Lung microvascular endothelial cell (primary cell): ENCODE measurements at places on chromosomes 4 and X. TPM values are rescaled to one million over a fixed set of nuclear protein-coding genes. Genes with fewer than 3 reads are reported as not detected.

DNA sequence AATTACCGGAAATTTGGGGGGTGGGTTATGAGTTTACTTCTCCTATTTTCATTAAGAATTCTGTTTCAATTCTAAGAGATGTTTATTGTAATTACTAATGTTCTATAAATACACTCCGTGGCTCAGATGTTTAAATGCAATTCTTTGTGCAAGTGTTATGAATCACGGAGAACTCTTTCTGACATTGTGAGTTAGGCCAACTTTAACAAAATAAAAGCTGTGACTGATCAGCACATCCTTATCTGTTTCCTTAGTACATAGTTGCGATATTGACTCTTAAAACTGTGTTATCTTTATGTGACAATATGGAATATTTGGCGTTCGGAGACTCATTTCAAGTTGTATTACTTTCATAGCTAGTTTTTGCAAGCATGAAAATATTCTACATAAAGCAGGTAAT is 902 bp downstream of the KLHL4 start:
- DNase-seq = peak; percentile 48

CLCN5 gene
- 4.6 and 6.3 TPM in 2 replicates for total RNA-seq

DNA sequence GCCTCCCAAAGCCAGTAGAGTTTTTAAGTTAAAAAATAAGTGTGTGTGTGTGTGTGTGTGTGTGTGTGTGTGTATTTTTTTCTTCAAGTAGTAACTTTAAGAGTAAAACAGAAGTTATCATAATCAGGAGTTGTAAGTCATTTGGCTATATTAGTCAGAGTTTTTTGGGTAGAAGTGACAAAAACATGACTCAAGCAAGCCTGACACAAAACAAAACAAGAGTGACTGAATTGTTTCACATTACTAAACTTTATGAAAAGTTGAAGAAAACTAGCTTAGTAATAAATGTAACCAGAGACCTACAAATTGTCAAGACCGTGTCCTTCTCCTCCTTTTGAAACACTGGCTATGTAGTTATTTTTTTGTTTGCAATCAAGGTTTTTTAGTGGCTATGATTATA is 738.0 kb upstream of the PITX2 start:
- DNase-seq = no peak

GRCh38 chr4:77629885-77630284 is 24.3 kb downstream of the CXCL13 start:
- DNase-seq = no peak

DNA sequence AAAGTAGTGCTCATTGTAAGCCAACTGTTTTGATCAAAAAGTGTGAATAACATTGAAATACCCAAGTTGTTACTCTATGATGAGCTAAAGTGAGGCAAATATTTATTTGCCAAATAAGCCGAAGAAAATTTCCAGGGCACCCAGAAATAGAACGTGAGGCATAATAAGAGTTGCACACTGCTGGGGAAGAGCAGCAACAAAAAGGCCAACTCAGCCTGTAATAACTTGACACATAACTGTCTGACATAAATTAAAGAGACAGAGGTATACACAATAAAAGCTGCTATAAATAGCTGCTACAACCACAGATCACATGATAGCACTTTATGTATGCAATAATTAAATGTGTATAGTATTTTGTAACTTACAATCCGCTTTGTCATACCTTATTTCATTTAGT is 2.0 kb upstream of the ABCB7 start:
- DNase-seq = no peak

- no peak for DNase-seq
Observed at GRCh38 chr4:169185133-169185956, 85.4 kb downstream of the SH3RF1 start.

TDO2 gene
- not detected in 2 replicates for total RNA-seq

- no peak for DNase-seq
Observed at GRCh38 chrX:152480269-152481212, 29.4 kb upstream of the GABRA3 start.

DNA sequence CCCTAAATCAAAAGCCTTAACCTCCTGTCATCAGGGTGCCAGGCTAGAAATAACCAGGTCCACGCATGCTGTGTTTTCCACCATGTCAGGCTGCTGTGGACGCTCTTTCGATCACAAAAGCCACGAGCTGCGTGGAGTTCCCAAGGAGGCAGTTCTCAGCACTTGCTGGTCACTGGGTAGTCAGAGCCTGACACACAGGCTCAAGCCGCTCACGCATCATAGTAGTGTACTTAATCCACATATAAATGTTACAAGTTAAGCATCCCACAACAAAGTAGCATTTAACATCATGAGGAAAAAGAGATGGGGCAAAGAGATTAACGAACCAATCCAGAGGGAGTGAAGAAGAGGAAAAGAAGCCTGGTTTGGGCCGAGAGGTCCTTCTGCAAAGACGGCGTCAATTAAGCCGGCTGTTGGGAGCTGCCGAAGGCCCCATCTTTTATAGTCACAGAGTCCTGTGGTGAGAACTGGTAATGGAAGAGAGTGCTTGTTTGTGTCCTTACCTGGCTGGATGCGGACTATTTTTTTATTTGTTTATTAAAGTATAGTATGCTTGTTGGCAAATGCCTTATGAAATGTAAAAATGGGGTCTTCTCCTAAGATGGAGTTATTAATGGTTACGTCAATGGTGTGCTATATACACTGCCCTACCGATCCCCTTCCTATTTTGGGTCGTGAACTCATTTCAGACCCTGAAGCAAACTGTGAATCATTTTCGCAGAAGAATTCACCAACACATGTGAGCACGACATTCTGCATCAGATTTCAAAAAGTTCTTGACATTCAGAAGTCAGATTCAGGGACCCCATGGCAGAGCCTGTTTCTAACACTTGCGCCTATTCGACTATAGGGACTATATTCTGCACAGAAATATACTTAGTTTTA is 675 bp downstream of the PRIMPOL start:
- DNase-seq = peak; percentile 70

DNA sequence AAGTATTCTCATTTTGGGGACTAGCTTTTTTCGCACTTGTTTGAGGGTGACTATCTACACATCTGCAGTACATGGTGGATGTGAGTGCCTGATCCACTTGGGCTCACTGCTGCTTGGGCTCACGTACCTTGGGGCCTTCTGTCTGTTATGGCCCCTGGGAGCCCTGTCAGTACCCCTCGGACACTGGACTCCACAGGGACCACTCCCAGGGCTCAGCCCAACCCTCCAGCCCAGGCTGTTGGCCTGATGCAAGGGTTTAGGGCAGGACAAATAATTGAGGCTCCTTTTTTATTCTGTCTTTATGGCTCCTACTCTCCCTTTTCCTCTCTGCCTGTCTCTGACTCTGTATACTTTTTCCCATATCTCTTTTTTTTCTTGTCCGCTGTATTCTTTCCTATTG is 32.7 kb upstream of the MSN start:
- no peak for DNase-seq

GRCh38 chr4:39114436-39114835 is 52.4 kb downstream of the KLHL5 start:
- DNase-seq = no peak

GRCh38 chrX:40651620-40652223 is 4.4 kb upstream of the CXorf38 start:
- DNase-seq = peak; percentile 85

DNA sequence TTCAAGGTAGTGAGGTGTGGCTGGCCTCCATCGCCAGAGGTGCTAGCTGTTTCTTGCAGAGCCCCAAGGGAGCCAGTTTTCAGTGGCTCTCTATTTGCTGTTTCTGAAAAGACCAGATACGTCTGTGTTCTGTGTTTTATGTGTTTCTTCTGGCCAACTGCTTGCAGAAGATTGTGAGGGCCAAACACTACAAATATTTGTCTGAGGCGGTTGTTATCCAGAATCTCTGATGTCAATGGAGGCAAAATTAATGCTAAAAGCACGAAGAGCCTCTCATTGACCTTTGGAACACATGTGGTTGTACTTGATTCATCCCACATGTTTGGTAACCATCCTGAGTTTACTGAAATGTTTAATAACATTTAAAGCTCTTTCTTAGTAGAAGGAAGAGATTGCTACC is 113.9 kb downstream of the CT47B1 start:
- DNase-seq = no peak

SPACA5B gene
- total RNA-seq = not detected in 2 replicates

DNA sequence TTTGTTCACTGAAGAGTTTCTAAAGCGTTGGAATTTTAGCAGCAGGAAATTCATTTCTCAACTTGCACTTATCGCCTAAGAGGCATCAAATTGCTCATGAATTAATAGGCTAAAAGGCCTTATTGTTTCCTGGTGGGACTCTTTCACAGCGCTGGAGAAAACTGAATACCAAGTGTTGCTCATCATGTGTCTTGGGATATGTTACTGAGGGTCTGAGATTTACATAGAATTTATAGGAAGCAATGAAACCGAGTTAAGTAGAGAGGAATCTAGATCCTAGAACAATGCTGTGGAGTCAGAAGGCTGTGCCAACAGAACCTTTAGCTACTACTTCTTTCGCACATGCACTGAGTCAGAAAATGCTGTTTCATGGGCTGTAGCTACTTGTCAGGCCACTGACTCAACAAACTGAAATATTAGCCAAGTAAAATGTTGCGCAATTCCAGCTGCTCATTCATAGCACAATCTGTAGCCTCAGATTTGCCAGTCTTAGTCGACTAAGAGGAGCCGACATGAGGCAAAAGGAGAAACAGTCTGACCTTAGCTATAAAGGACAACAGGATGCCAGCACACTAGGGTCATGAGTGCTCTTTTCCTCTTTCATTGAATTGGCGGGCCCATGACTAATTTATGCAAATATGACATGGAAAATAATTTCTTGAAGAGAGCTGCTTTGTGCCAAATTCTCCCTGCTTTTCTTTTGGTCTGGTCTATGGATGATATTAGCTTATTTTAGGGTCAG is 35.9 kb upstream of the CXCL8 start:
- peak; percentile 99 for DNase-seq

DNA sequence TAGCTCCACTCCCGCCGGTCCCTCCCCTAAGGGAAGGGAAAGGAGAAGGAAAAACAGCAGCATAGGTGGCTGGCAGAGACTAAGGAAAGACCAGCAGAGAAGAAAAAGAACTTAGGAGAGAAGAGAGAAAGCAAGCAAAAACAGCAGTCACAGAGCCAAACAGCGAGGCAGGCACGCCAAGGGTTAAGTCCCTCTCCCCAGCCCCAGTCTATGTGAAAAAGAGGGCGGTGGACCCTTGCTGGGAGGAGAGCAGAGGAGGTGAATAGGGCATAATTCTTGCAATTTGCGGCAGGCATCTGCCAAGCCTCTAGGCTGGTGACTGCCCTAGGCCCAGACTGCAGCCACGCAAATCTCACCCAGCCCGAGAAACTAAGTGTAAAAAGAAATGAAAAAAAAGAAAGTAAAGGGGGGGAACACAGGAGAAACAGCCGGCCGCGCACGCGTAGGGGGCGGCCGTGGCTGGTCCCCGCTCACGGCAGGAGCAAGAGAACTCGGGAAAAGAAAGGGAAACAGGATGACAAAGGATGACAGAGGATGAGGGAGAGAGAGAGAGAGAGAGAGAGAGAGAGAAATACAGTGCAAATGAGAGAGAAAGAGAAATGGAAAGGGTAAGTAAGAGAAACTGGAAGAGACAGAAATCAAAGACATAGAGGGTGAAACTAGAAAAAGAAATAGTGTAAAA is 48.6 kb downstream of the MAGEA9 start:
- DNase-seq = no peak
